ENCODE measurements at places on chromosomes 6 and 20.

DNA sequence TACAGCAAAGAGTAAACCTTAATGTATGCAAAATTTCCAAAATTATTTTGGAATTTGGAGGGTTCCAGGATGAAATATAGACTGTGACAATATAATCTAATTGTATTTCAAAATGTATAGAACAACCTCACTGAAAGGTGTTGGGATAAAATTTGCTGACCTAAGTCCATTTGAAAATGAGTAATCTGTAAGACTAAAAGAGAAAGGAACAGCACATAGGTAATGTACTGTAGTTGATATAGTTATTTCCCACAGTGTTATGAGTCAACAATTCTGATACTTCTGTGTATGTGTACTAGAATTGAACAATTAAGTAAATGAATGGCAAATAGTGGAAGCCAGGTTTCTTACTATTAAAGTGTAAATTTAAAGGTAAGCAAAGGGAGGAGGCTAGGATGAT lies 23.8 kb upstream of the ELOVL4 start:
- DNase-seq = no peak

DNA sequence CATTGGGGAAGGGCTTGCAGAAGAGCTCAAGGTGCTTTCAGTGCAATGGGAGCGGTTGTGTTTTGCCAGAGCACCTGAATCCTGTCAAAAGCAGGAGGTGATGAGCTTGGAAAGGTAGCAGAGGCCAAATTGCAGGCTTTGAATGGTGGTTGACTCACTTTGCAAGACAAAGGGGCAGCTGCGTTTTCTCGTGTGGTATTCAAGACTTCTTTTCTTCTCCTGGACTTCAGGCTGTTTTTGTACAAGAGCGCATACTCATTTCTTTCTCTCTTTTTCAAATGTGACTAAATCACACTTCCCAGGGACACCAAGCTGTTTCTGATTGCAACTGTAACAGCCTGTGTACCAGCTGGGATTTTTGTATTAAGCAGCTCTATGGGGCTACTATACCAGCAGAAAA lies 32.3 kb downstream of the GHRH start:
- DNase-seq = no peak

DNA sequence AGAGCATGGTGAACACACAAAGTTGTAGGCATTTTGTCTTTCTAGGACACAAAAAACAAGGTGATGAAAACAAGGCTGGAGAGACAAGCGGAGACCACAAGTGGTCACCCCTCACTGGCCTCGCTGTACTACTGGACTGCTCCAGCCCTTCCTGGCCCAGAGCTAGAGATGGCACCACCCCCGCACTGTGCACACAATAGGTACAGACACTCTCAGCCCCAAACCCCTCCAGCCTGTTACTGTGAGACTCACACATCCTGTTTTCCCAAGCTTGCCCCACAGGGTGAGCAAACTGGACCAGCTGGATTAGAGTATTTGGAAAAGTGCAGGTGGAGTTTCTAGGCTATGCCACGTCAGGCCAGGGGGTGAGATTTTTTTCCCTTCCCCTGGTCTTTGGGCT lies 8.4 kb upstream of the ZSWIM1 start:
- no peak for DNase-seq

DNA sequence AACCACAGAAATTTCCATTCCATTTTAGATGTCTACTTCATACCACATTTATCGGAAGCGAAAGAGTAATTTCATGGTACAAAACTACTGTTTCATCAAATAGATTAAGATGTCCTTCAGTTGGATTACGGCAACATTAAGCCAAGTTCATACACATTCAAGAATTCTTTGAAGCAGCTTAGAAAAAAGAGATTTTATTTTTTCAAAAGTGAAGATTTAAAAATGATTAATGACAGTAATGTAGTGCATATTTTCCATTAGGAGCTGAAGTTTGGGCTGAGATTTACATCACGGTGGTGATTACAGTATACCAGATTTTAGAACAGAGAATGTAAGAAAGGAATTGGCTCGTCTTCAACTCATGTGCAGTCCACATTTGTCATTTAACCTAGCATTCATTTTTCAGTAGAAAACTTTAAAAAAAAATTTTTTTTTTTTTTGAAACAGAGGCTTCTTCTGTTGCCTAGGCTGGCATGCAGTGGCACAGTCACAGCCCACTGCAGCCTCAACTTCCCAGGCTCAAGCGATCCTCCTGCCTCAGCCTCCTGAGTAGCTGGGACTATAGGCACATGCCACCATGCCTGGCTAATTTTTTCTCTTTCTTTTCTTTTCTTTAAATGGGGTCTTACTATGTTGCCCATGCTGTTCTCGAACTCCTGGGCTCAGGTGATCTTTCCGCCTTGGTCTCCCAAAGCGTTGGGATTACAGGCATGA lies 1.9 kb downstream of the SYNJ2 start:
- no peak for DNase-seq

GRCh38 chr20:23419995-23420901 lies 1.0 kb downstream of the NAPB start:
- no peak for DNase-seq

GRCh38 chr20:24148372-24148771 lies 159.8 kb upstream of the GGTLC1 start:
- peak; percentile 67 for DNase-seq

DNA sequence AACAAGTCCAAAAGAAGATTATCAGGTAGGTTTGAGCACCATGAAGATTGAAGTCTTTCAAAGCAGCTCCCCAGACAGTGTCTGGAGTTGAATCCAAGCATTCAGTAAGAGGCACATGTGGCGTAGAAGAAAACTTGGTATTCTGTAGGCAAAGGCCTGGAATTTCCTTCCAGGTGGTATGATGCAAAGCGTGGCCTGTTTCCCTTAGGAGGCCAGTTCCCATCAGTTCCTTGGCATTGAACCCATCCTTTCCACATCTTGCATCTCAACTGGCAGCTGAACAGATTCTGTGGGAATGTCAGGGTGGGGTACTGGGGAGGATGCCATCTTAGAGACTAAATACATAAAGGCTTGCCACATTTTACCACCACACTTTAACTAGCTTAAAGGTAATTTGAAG lies 516.0 kb downstream of the BTBD3 start:
- DNase-seq = peak; percentile 70

DNA sequence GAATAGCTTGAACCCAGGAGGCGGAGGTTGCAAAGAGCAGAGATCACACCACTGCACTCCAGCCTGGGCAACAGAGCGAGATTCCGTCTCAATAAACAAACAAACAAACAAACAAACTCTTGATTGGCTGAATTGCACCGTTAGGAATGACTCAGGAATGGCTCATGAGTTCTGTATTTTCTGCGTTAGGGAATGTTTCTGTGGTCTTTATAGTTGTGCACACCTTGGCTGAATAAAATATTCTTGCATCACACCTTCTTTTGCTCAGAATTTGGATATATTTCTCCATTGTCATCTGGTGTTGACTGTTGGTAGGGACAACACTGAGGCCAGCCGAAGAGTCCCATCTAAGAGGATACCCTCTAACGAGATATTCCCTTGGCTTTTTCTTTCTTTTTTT lies 19.6 kb upstream of the PI16 start:
- no peak for DNase-seq

GRCh38 chr6:11731423-11731822 lies 47.2 kb downstream of the ADTRP start:
- DNase-seq = no peak

DNA sequence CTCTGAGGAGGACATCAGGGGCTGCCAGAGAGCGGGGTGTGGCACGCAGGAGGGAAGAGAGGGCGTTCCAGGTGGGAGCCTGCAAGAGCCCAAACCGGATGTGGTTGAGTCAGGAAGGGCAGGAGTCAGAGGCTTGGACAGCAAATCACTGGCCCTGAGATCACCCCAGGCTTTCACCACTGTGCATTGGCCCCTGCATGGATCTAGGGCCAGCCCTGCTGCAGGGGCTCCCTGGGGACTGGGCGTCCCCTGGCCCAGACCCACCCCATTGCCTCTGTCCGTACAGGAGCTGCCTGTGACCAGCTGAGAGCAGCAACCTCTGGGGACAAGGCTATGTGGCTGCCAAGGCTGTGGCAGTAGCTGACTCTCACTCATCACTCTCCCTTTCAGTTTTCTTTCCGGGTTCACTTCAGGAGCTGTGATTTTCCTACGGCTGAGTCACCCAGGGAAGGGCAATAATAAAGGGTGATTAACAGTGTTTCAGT lies 33.9 kb downstream of the KCNK17 start:
- no peak for DNase-seq

DNA sequence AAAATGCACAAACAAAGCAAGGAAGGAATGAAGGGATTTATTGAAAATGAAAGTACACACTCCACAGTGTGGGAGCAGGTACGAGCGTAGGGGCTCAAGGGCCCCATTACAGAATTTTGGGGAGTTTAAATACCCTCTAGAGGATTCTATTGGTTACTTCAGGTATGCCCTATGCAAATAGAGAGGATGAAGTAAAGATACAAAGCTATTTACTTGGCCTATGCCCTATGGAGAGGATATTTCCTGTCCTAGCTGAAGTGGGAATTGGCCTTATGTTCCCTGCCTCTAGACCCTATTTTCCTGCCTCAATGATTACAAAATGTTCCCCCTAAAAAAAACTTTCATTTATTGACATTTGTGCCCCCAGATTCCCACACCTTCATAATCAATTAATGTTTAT lies 59.7 kb upstream of the ASIP start:
- DNase-seq = no peak

DNA sequence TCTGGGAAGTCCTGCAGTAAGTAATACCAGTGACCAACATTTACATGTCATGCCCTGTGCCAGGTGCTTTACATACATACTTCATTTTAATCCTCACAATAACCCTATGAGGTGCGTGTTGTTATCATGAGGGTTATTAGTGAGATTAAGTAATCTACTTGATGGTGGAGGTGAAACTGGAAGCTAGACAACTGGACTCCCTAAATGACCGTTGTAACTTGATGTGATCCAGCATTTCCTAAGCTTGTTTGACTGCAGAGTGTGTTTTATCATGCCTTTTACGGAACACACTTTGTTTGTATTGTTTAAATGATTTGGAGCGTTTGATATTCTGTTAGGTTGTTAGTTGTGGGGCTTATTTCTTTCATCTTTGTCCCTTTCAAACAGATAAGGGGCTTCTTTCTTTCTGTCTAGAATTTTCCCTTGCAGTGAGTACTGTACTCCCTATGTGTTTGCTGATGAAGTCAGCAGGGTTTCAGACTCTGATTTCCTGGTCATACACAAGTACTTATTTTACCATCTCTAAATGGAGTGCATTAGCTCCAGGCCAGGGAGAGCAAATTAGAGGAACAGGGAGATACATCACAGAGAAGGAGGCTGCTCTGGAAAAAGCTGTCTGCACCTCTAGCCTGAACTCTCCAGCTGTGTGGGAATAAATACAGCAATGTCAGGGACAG lies 29.7 kb downstream of the CHMP4B start:
- no peak for DNase-seq

- DNase-seq = no peak
Measured at GRCh38 chr6:152952045-152952444, 30.8 kb downstream of the FBXO5 start.

GRCh38 chr20:53785320-53785719 lies 191.7 kb upstream of the ZNF217 start:
- DNase-seq = no peak

- no peak for DNase-seq
Measured at GRCh38 chr20:60206259-60206658, 248.0 kb downstream of the CDH26 start.

DNA sequence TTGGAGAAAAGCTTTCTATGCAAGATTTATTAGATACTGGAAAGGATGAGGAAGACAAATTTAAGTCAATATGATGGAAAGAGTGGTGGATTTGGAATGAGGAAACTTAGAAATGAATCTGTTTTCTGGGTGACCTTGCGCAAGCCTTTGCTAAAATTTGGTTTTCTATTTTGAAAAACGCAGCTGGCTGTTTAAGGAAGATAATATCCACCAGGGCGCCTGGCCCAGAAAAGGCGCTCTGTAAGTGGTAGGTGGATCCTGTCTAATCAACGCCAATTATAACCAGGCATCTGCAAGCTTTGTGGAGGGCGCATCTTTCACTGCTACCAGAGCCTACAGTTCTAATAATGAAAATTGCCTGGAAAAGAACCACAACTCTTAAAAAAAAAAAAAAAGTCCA lies 398 bp upstream of the SPATS1 start:
- no peak for DNase-seq

GRCh38 chr6:16690608-16691142 lies 70.6 kb downstream of the ATXN1 start:
- DNase-seq = no peak

DNA sequence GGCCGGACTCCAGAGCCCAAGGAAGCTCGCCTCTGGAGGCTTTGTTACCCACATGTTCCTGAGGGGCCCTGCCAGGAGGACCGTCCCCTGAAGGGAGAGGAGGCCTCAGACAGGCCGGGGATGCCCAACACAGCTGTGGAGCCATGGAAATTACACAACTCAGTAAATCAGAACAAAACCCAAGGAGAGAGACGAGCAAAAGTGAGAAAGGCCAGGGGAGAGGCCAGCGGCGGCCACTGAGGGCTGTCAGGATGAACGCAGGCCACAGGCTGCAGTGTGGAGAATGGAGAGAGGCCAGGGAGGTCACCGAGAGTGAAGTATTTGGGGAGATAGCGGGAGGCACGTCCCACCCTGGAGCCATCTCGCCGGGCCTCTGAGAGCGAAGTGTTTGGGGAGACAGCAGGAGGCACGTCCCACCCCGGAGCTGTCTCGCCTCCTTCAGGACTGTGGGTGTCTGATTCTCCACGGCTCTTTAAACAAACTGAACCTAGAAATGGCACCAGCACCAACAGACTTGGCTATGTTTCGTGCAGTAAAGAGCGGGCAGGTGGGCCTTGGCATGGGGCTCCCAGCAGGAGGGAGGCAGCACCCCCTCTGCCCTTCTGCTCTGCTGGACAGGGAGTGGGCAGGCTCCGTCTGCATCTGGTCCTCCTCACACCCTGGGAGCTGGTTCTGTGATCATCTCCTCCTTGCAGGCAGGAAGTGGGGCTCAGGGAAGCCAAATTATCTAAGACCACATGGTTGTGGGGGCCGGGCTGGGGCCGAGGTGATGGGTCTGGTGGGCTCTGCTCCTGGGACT lies 91.0 kb downstream of the YTHDF1 start:
- DNase-seq = no peak

DNA sequence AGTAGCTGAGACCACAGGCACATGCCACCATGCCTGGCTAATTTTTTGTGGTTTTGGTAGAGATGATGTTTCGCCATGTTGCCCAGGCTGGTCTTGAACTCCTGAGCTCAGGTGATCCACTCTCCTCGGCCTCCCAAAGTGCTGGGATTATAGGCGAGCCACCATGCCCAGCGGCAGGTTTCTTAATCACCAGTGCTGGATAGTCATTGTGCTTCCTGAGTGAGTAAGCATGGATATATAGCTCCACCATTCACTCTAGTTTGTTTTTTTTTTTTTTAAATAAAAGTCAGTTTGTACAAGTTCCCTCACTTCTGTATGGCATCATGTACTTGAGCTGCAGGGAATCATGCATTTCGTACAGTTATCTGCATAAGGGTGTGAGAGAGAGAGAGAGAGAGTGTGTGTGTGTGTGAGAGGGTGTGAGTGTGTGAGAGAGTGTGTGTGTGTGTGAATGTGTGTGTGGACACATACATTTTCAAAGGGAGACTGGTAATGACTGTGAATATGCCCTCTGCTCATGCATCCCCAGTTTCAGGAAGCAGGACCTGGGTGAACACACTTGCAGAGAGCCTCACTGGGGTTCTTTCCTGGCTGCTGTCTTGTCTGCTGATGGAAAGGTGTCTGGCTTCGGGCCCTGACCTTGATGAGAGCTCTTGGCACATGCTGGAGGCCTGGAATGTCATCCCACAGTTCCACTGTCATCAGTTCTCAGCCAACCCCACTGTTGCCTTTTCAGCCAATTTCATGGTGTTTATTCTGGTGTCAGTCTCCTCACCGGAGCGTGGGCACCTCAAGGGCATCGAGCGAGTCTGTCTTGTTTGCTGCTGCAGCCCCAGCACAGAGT lies 65.0 kb upstream of the XRN2 start:
- DNase-seq = no peak

- DNase-seq = peak; percentile 70
Measured at GRCh38 chr6:170173335-170173881, 117.5 kb downstream of the DLL1 start.
